SIG-M5 (cell line): ENCODE measurements at places on chromosomes 12 and 14.

DNA sequence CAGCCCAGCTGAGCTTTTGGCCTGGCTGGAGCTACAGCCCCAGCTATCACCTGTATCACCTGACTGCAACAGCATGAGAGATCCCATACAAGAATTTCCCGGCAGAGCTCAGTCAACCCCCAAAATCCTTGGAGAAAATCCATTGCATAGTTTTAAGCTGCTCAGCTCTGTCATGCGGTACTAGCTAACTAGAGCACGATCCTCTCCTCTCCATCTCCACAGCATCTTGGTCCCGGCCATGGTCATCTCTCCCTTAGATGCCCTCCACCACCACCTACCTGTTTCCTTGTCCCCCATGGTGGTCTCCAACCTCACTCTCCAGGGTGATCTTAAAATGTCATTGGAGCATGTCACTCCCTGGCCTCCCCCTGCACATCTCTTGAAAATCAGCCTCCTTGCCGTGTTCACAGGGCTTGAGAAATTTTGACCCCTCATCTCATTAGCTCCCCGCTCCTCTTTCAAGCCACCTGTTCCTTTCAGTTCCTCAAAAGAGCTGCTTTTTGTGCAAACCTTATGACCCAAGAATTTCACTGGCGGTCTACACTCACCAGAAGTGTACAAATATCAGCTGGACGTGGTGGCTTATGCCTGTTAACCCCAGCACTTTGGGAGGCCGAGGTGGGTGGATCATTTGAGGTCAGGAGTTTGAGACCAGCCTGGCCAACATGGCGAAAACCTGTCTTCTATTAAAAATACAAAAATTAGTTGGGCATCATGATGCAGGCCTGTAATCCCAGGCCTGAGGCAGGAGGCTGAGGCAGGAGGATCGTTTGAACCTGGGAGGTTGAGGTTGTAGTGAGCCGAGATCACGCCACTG lies 8.1 kb upstream of the CLMN start:
- DNase-seq = no peak

GRCh38 chr14:43336351-43336750 lies 1170.7 kb downstream of the FSCB start:
- no peak for DNase-seq

DNA sequence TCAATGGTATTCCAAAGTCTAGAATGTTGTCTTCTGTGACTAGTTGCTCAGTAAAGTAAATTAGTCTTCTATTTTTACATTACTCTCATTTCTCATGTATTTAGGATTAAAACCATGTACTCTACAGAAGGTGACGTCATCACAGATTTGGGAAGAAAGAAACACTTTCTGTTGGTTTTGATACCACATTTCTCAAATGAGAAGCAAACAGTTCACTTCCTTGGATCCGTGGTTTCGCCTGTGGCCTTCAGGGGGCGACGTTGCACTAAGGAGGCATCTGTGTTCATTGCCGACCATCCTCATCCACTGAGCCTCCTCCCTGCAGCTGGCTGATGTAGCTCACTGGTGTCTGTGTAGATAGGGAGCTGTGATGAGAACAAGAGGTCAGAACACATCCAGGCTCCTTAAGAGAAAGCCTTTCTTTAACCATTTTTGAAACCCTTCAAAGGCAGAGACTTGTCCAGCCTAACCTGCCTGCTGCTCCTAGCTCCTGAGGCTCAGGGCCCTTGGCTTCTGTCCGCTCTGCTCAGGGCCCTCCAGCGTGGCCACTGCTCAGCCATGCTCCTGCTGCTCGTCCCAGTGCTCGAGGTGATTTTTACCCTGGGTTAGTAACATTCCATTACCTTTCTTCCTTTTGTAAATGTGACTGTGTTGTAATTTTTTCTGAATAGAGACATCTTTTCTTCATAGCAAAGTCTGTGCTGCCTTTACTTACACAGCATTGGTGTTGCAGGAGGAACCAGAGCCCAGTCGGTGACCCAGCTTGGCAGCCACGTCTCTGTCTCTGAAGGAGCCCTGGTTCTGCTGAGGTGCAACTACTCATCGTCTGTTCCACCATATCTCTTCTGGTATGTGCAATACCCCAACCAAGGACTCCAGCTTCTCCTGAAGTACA lies 220.6 kb upstream of the OR4E1 start:
- DNase-seq = no peak

DNA sequence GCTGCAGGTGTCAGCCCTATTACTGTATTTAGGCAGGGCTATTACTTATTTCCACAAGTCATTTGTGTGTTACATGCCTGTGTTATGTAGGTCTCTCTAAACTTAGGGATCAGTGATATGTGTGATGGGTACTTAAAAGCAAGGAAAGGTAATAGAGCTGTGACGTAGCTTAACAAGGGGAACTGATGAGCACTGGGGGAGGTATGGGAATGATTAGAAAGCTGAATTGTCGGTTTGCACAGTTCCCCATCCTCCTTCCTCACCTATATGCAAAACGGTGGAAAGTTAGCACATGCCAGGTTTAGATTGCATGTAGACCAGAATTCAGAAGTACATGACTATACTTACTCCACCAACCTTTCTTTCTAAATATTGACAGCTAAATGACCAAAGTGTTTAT lies 494.3 kb upstream of the GARIN6 start:
- no peak for DNase-seq

- no peak for DNase-seq
These were observed 41.8 kb downstream of the CORO1C start for GRCh38 chr12:108689314-108690190.

DNA sequence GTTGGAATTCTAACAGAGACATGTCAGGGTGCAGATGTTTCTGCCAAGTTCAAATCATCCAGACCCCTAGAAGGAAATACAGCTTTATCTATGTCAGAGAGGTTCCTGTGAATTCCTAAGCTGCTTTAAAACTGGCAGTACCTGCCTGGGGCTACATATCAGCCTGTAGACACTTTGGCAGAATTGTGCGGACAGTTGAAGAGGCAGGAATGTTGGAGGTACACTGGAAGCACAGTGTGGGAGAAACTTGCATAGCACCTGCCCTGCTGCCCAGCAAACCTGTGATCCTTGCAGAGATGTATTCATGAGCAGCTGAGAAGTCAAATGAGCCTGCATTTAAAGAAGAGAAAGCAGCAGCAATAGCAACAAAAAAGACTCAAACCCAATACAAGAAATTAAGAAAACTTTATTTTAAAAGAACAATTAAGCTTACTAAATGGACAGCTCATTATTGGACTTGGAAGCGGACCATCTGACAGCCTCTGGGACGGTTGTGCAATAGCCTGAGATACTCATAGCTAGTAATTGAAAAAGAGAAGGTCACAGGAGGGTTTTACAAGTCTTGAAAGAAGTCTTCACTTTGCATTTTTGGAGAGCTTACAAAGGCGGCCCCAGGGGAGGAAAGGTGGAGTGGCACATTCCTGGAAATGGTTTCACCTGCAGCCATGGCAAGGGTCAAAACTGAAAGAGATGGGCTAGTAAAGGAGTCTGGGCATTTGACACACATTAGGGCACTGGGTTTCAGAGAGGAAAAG lies 280.9 kb upstream of the FLRT2 start:
- no peak for DNase-seq

GRCh38 chr14:52299692-52300278 lies 14.3 kb upstream of the PTGER2 start:
- DNase-seq = no peak

DNA sequence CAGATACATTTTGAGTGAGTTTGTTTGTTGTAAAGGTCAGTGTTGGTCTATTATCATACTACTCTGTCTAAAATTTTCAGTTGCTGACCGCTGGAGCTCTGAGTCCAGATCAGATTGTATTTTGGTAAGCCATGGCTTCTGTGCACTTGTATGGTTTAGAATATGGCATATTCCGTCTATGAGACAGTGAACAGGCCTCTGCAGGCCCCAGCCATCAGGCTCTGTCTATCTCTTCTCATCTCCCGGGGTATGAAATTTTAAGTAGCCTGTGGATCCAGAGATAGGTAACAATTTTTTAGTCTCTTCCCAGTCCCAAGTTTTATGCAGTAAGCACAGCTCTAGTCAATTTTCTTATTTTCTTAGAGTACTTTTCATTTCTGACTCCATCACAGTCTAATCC lies 1929.1 kb upstream of the SEL1L start:
- no peak for DNase-seq

- no peak for DNase-seq
These were observed 463.9 kb upstream of the TBX3 start for GRCh38 chr12:115147916-115148315.

DNA sequence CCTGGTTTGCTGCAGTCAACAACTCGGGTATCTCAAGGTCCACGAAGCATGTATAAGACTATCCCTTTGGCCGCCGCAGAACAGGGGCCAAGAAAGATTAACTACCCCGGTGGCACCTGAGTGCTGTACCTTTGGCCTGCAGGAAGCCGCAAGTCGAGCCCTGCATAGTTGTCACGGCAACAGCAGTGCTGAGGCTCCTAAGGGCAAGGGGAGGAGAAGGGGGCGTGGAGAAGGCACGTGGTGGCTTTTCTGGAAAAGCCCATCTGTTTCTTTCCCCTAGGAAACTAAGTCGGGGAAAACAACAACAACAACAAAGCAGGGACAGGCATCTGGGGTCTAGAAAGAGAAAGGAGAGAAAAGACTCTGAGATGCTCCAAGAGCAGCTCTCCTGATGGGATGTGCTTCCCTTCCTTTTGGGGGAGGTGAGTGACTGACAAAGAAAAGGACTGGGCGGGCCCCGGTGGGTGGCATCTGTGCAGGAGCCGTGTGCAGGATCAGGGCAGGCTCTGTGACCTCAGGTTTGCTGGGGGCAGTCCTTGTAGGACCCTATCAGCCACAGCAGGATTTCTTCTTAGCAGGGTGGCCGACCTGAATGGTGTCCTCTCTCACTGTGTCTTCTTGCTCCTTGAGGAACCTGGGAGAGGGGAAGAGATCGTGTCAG lies 123.9 kb downstream of the PRMT8 start:
- no peak for DNase-seq

DNA sequence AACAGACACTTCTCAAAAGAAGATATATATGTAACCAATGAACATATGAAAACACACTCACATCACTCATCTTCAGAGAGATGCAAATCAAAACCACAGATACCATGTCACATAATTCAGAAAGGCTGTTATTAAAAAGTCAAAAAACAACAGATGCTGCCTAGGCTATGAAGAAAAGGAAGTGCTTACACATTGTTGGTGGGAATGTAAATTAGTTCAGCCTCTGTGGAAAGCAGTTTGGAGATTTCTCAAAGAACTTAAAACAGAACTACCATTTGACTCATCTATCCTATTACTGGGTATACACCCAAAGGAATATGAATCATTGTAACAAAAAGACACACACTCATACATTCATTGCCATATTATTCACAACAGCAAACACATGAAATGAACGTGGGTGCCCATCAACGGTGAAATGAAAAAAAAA lies 35.1 kb downstream of the EIF2S3B start:
- DNase-seq = no peak

DNA sequence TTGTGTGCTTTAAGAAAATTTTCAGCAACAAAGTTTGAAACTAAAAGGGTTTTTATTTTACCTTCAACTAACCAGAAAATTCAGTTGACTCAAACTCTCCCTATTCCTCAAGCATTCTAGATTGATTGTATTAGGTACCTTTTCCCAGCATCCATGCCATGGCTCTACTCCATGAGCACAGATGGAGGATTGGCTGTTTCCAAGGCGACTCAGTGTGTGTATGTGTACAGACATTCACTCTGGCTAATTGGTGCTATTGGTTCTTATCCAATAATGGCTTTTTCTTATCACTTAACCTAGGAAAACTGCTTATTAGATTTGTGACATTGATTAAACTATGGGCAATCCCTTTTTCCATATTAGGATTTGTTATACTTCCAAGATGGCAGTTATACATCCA lies 202.6 kb downstream of the ANO6 start:
- DNase-seq = no peak

- DNase-seq = no peak
These were observed 7.0 kb downstream of the CCND2 start for GRCh38 chr12:4280351-4281163.

DNA sequence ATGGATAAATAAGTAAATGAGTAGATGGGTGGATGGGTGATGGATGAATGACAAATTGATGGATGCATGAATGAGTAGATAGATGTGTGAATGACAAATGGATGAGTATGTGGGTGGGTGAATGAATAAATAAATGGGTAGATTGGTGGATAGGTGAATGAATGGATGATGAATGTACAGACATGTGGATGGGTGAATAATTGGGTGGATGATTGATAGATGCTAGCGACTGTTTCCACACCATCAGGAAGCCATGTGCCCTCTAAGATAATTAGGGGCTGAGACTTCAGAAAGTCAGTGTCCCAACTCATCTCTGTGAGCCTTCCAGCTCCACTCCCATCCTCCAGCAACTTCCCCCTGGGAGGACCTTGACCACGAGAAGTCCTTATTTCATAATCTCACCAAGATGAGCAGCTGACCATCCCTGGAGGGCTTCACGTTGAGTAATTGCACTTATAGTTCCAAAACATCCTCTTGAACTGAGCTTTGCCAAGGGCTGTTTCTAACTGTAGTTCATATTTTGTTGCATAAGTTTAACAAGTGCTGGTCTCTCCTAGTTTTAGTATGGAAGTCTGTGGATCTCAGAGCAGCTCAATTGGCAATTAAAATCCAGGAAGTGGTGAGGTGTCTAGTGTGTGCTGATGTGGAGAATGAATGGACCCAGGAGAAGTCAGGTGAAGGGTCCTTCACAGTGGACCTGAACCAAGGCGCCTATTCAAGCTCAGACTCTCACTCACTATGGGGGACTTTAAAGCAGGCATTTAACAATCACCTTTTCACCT lies 295.7 kb downstream of the ADGRD1 start:
- DNase-seq = no peak

GRCh38 chr12:28021704-28022103 lies 49.2 kb upstream of the PTHLH start:
- no peak for DNase-seq

GRCh38 chr12:108646600-108647579 lies 13.2 kb upstream of the SELPLG start:
- no peak for DNase-seq

- DNase-seq = no peak
These were observed 340.5 kb downstream of the VRK1 start for GRCh38 chr14:97137705-97138104.

DNA sequence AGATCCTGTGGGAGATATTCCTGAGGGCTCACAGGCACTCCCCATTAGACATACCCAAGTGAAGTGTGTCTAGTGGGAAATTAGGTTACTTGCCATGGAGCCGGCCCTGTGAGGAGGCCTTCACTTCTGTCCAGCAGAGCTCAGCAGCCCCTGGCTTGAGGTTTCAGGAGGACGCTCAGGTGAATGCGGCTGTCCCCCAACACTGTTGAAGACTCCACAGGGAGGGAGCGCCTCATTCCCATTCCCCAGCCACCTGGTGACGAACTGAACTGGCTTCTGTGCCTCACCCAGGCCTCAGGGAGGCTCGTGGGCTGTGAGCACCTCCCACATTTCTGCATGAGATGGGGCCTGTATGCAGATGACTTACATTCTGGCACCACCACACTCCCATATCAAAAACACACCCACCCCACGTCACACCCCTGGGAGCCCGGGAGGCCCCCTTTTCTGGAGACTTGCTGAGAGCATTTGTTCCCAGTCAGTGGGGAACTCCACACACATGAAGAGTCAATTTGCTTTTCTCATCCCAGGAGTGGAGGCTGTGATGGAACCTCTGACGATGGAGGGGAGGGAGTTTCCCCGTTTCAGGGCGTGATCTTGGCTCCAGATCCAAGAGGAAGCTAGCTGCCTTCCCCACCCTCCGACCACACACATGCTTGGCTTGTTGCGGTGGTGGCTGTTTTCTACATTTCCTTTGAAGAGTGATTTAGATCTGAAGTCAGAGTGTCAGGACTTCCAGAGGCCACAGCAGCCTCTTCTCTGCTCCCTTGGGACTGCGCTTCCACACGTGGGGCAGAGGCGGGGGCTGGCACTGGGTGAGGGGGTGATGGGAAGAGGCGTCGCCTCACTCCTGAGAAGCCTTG lies 120.7 kb downstream of the ADGRD1 start:
- DNase-seq = no peak
